ENCODE measurements at places on chromosomes 11 and 22. TPM values are rescaled to one million over a fixed set of nuclear protein-coding genes. Genes with fewer than 3 reads are reported as not detected.

DNA sequence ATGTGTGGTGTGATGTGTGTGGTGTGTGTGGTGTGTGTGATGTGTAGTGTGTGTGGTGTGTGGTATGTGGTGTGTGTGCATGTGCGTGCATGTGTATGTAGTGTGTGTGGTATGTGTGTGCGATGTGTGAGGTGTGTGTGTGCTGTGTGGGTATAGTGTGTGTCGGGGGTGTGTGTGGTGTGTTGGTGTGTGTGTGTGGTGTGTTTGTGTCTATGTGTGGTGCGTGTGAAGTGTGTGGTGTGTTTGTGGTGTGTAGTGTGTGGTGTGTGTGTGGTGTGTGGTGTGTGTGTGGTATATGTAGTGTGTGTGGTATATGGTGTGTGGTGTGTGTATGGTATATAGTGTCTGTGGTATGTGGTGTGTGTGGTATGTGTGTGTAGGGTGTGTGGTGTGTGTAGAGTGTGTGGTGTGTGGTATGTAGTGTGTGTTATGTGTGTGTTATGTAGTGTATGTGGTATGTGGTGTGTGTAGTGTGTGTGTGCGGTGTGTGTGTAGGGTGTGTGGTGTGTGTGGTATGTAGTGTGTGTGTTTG lies 5.0 kb upstream of the PPP6R2 start:
- DNase-seq, result no peak

DNA sequence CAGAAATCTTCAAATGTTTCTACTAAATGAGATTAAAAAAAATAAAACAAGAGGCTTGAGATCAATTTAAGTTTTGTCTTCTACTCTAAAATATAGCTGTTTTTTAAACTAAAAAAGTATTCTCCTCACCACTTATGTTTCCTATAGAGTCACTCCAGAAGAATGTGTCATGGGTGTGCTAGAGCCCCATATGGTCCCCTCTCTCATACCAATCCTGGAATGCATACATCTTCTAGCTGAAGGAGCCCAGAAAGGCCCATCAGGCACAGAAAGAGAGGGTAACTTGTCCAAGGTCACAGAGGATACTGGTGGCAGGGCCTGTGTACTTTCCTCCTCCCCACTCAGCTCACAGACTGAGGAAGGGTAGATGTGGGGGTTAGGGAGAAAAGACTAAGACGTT lies 34.4 kb downstream of the RELT start:
- DNase-seq, result no peak

The CDON gene
- 15.9 TPM for total RNA-seq

The FLRT1 gene
- total RNA-seq, result 0.45 TPM

DNA sequence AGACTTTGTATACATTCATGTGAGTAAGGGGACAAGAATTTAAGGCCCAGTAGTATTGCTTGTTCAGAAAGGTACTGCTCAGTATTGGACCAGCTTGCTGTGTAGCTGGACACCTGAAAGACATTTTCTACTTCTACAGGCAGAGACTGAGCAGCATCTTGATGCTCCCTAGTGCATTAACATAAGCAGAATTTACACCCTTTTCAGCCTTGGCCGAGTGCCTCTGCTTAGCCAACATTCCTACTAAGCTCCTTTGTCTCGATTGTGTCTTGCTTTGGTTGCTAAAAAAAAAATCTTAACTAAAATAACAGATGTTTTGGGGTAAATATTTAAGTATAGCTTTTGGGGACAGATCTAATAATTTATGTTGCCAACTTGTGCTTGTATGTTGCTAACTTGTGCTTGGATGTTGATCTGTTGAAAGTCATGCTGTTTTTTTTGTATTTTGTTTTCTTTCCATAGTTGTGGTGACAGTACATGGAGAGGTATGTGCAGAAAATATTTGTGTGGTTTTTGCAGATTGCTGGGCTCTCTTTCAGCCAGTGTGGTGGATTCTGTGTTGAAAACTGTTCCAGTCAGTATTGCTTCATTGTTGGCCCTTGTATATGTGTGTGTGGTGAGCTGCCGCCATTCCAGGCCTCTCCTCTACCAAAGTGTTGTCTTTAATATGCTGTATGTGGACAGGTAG lies 3.7 kb downstream of the PTS start:
- DNase-seq, result no peak

DNA sequence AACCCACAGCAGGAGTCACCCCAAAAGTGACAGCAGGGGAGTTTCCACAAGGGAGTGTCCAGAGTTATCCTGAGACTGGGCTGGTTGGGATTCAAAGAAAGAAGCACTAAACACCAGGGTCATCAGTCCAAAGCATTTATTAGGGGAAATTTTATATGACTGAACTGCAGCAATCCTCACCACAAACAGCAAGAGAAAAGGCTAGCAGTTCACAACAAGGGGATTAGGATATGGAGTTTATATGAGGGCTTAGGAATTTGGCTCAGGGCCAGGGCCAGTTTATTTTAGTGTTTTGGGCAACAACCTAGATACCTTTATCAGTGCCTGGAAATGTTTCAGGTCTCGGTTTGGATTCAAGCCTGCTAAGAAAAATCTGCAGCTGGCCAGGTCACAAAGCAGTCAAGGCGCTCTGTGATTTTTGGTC lies 4.6 kb upstream of the TMEM126A start:
- peak; percentile 47 for DNase-seq

DNA sequence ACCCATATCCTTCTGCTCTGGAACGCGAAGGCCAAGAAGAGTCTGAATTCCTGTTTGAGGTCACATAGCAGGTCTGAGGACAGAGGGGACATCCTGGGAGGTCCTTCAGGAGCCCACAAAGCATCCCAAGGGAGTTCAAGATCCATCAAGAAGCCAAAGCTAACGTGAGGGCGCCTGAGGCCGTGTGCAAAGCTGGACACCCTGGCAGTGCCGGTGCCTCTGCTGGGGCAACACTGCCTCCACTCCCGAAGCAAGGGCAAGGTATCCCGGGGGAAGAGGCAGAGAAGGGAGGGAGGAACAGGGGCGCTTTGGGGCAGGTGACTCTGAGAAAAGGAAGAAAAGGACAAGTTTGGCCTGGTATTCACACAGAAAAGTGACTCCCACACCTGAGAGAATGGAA lies 50.3 kb upstream of the CDON start:
- DNase-seq, result no peak

The DSCAML1 gene
- total RNA-seq, result 1.2 TPM

The PLA2G3 gene
- total RNA-seq, result not detected

The ELF5 gene
- total RNA-seq, result not detected

DNA sequence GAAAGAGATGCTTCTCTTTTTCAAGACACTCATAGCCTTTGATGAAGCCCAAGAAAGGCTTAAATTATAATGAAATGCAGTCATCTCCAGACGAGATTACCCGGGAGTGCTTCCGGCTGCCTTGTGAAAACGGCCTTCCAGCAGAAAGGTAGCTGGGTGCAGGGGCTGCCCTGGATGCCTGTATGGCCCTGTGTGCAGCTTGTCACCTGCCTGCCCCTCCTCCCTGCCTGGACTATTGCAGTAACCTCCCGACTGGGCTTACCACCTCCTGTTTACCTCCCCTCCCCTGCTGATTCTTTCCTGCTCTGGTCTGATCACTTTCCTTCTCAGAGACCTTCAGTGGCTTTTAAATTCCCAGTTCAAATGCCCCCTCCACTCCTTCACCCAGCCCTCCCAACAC lies 126.4 kb upstream of the SYT13 start:
- DNase-seq, result no peak

The SDHD gene
- 269 TPM for total RNA-seq

DNA sequence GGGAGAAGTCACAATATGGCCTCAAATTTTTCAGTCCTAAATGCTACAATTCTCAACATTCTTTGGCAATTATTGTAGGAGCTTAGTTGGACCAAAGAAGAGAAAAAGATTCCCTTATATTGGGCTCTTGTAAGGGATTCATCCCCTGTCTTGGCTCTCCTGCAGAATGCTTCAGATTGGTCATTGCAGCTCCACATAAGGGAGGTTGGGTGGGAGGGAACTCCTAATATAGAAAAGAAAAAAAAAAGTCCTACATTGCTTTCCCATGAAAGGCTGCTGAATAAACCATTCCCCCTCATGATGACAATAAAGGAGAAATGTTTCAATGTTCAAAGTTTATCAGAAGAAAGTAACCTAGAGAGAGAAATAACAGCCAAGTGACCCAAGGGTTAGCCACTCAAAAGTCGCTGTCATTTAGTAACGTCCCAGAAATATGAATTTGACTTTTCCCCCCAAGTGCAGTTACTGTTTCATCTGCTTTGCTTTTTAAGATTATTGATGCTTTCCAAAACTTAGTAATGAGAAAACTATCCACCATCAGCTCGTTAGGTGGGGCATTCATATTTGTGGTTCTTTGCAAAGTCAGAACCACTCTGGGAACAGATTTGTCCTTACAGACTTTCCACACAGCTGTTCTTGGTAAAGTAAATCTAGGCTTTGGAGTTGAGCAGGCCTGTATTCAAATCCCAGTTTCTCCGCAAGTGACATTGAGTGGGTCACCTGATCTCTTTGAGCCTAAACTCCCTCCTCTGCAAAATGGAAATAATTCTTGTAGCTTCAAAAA lies 5.0 kb upstream of the SLC1A2 start:
- DNase-seq, result no peak

DNA sequence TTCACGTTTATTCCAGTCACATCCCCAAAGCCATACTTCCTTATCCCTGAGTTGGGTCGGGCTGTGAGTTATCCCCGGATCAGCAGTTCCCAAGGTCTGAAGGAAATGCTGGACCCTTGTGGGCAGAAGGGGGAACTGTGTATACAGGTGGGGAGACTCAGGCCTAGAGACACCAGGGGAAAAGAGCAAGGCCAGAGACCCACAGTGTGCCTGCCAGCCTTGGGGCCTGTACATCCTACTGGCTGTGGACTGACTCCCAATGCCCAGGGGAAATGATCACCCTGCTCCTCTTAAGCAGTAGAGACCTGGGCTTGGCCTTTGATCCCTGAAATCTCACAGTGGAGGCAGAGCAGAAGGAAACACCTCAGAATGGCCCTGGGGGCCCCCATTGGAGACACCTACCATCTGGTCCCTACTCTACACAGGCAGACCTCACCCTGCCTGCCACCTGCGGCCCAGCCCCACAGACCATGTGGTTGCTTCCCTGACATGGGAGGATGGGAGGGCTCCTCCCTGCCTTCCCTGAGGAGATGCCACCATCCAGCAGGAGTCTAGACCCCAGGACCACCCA lies 1.3 kb downstream of the SELENOM start:
- DNase-seq, result no peak

GRCh38 chr11:59009661-59010060 lies 70.4 kb downstream of the GLYATL1 start:
- DNase-seq, result no peak

DNA sequence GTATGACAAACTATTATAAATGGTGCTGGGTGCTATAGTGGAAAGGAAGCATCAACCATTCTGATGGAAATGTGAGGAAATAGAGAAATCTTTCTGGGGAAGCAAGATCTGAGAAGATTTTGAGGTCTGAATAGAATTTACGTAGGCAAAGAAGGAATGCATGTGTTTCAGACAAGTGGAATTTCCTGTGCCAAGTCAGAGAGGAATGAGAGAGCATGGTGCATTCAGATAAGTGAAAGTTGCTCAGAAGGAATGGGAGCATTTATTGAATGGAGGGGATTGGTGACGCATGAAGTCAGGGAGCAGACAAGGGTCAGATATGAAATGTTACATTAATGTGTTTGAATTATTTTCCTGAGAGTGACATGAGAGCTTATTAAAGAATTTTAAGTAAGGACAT lies 725.5 kb downstream of the METTL15 start:
- no peak for DNase-seq

DNA sequence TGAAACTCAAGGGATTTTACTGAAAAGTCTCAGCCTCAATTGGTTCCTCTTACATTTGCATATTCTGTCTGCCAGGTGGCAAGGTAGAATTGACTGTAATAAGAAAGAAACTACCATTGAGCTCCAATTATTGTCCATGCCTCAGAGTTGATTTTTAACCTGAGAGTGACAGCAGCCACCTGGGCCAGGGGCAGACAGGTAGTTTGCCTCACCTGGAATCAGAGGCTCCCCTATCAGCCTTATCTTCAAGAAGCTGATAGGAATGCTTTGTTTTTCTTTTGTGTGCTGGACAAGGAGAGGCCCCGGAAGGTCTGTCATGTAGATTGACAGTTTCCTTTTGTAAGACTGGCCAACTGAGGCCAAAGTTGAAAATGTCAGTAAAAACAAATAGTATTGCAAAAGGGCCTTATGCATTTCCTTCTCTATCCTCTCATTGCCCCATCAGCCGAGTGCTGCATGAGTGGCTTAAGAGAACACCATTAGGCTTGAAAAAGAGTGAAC lies 34.1 kb downstream of the CD44 start:
- DNase-seq, result no peak

DNA sequence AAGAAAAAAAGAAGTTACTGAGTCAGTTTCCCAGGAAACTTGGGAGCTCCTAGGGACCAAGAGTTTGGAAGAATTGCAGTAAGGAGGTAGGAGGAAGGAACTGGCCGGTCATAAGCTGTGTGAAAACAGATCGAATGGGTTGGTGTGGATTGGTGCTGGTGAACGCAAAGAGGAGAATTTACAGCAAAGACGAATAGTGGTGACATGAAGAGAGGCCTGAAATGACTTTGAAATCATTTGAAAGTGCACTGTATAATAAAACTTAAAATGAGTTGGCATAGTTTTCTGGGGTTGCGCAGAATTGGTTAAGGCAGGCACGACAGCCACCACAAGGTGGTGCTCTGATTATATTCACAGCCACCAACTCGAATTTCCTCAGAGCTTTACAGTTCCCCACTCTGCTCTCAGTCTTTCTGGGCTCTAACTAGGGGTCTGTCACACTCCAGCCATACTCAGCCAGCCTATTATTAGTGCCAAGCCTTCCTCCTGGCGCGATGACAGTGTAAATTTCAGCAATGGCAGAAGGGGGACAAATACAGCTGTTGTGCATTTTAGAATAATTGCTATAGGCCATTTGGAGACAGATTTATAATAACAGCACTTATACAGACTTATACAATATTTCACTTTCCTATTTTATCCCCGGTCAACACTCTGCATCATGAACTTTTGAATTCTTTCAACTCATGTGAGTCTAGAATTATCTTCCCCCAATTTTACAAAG lies 8.3 kb upstream of the HTR3B start:
- DNase-seq, result peak; percentile 54

GRCh38 chr11:118900535-118901384 lies 17.1 kb downstream of the CXCR5 start:
- no peak for DNase-seq

The C11orf87 gene
- not detected for total RNA-seq

GRCh38 chr11:76523786-76524436 lies 79.1 kb downstream of the EMSY start:
- no peak for DNase-seq

The OR52W1 gene
- total RNA-seq, result not detected

The CCDC73 gene
- not detected for total RNA-seq

The APOL1 gene
- total RNA-seq, result 17.6 TPM

DNA sequence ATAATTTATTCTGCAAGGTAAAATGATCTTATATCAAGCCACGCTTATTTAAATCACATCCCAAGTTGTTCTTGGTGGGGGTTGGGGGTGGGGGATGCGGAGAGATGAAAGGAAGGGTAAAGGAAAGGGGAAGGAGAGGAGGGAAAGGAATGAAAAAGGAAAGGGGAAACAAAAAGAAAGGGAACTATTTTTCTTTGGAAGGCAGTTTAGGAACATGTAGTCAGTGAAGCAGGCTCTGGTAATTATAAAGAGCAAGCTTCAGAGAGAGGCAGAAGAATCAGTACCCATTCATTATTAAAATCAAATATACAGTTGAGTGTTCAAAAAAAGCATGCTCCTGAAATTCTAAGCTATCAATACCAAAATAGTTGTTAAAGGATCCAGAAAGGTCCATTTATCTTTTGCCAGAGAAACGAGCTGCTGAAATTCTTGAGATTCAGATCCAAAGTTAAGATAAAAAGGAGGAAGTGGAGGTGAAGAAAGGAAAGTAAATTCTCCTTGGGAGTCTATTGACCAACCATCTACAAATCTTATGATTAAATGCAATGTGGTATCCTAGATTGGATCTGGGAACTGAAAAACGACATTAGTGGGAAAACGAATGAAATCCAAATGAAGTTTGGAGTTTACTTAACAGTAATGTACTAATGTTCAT lies 107.4 kb downstream of the SGSM3 start:
- no peak for DNase-seq

All from left ventricle myocardium superior (tissue), 1 donor.